Stimulated activated CD4-positive, alpha-beta T cell treated with anti-CD3 and anti-CD28 coated beads, Interleukin-4, amount 100 ng/mL, for 4 hours (primary cell): ENCODE measurements at places on chromosomes 4 and X.

- no peak for DNase-seq
Observed at GRCh38 chrX:9842541-9842940, 56.3 kb downstream of the SHROOM2 start.

DNA sequence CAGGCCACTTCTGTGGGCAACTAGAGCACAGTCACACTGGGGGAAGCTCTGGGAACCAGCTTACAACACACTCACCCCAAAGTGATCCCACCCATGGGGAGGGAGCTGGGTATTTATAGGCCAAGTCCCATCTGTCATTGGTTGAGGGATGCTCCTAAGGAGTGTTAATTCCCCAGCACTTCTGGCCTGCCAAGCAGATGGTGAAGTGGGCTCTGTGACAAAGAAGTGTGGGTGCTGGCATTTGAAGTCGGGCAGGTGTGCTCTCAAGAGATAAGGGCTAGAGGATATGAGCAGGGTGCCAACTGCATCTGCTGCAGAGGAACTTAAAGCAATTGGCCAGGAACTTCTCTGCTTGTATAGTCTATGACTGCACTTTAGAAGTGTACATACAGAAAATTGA lies 30.9 kb downstream of the PTCHD1 start:
- DNase-seq = no peak

- DNase-seq = no peak
Observed at GRCh38 chrX:110012818-110013485, 10.0 kb downstream of the TMEM164 start.

- peak; percentile 1 for DNase-seq
Observed at GRCh38 chr4:183182873-183183725, 84.0 kb downstream of the WWC2 start.

DNA sequence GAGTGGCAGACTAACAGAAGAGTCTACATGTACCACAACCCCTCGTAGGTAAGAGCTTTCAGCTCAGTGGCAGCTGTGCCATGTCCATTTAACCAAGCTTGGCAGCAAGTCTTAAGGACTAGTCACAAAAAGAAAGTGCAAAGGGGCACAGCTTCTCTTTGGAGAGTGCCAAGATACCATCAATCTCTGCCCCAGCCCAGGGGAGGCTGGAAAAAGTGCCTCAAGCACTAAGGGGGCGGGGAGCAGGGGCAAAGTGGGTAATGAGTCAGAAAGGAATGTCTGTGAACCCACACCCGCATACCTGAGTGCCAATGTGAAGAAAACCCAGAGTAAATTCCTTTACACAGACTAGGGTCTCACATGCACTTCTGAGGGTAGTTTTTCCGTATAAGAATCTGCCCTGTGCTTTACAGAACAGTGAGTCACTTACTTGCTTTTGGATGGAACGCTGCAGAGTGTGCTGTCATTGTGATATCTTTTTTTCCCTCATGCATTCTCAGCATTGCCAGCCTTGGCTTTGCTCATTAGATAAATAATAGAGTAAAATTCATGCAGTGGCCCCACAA lies 219.8 kb downstream of the ZNF674 start:
- DNase-seq = peak; percentile 85

GRCh38 chrX:30990361-30990760 lies 81.5 kb downstream of the FTHL17 start:
- DNase-seq = no peak

- DNase-seq = no peak
Observed at GRCh38 chr4:25448379-25449109, 71.5 kb downstream of the ANAPC4 start.

- no peak for DNase-seq
Observed at GRCh38 chr4:74516303-74516702, 71.4 kb downstream of the AREG start.

DNA sequence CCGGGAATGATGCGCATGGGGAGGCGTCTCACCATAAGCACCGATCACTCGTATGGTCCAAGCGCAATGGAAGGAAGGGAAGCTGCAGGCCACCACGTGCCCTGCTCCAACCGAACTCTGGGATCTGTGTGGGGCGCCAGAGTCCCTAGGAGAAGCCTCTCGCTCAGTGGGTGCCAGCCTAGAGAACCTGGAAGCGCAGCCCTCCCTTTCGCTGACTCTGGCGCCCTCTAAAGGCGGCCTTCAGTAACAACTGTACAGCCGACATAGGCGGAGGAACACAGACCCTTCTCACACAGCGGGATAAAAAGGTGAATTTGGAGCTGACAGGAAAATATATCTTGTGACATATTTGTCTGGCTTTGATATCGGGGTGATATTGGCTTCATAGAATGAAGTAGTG lies 76.0 kb downstream of the INTS6L start:
- DNase-seq = peak; percentile 20

GRCh38 chrX:20251691-20252090 lies 15.0 kb downstream of the RPS6KA3 start:
- DNase-seq = no peak

- no peak for DNase-seq
Observed at GRCh38 chrX:25442499-25442898, 426.7 kb upstream of the ARX start.

DNA sequence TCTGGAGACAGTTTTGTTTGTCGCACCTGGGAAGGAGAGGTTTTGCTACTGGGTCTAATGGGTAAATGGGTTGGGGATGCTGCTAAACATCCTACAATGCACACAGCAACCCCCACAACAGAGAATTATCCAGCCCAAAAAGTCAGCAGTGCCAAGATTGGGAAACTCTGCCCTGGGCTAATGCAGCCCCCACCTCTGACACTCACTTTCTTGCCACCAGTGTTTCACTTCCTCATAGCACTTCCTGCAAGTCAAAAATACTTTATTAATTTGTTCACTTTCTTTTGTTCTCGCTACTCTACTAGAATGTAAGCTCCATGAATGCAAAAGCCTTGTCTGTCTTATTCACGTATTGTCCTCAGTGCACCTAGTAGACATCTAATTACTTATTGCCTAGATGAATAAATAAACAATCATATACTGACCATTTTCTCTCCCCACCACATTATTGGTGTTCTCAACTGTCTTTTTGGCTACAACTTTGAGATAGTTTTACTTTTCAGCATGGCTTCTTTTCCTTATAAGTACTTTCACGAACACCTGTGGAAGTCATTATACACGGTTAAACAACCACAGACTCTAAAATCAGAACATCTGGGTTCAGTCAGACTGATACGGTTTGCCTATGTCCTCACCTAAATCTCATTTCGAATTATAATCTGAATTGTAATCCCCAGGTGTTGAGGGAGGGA lies 82.0 kb upstream of the PITX2 start:
- no peak for DNase-seq

DNA sequence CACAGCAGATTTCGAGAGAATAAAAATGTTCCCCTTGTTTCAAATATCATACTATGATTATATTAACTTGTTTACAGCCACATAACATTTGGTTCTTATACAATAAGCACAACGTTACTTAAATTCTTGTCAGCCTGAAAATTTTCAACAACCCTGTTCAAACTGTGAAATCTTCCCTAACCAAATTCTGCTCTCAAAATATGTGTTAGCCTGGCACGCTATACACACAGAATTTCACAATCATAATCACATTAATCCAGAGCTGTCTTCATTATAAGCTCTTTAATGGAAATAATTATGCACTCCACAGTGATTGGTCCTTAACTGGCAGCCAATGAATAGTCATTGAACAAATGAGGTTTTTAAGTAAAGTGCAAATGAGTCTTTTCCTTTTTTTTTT lies 7.3 kb upstream of the PRSS12 start:
- DNase-seq = no peak

GRCh38 chr4:6520978-6521377 lies 48.6 kb upstream of the PPP2R2C start:
- DNase-seq = no peak

DNA sequence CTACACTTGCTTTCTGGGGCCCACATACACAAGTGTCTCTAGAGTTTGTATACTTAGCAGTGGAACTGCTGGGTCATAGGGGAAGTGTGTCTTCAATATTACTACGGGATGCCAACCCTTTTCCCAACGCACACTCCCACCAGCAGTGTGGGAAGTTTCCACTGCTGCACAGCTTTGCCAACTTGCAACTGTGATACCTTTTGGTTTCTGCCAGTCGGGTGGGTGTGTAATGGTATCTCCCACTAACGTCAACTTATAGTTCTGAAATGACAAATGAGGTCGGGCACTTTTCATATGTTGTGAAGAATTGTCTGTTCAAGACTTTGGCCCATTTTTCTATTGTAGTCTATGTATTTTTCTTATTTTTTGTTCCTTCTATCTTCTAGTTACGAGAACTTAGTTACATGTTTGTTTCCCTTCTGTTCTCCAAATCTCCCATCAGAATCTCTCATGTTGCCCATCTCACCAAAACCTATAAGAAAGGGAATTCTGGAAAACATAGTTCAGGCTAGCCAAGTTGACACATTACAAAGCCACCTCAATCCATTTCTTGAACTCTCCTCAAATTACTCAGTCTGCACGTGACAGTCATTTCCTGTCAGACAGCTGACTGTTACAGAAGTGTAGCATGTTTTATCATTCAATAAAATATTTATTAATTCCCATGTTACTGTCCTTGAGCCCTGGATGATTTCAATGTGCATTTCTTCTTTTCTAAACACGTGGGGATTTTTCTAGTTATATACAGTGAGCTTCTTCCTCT lies 30.7 kb downstream of the PNMA6E start:
- no peak for DNase-seq

GRCh38 chr4:152258391-152258790 lies 277.5 kb downstream of the FBXW7 start:
- no peak for DNase-seq

GRCh38 chrX:10990976-10991375 lies 120.2 kb upstream of the HCCS start:
- DNase-seq = no peak

GRCh38 chr4:167233685-167234315 lies 494 bp downstream of the SPOCK3 start:
- DNase-seq = no peak
